Large intestine (tissue), 12 donors: ENCODE measurements at places on chromosomes 13 and 19. TPM values are rescaled to one million over a fixed set of nuclear protein-coding genes. Genes with fewer than 3 reads are reported as not detected.
A peak's percentile ranks its signal among the peaks of the same experiment; 100 is the strongest.

Gene KRTDAP
- polyA plus RNA-seq: 0.40 TPM

Gene CBY2
- not detected for polyA plus RNA-seq

Gene IZUMO1
- polyA plus RNA-seq: 0.40 TPM

Gene LAIR1
- 13.0 TPM for polyA plus RNA-seq

Gene SLC6A16
- polyA plus RNA-seq: 0.61 TPM

Gene NLRP5
- not detected for polyA plus RNA-seq

Gene MISP
- 200 TPM for polyA plus RNA-seq

DNA sequence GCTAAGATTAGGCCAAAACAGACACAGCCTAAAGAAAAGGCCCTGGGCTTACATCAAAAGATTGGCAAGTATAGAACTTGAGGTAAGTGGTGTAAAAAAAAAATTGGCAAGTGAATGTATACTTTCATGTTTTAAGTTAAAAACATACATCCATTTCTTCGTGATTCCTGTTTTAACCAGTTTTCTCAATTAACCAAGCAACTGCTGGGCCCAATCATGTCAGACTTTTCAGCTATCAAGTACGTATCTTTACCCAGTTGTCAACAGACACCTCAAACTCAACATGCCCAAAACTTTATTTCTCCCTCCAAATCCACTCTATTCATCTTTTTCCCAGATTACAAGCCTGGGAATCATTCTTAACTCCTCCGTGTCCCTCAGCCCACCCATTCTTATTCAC lies 1.0 kb downstream of the PCID2 start:
- H3K27ac ChIP-seq: peak overlapping the region; percentile 100
- H3K4me3 ChIP-seq: peak overlapping the region; percentile 85
- H3K4me1 ChIP-seq: peaks cover 12% of the 10 kb centered on the region
- no peak for DNase-seq
- H3K27me3 ChIP-seq: no peaks in the 10 kb centered on the region

DNA sequence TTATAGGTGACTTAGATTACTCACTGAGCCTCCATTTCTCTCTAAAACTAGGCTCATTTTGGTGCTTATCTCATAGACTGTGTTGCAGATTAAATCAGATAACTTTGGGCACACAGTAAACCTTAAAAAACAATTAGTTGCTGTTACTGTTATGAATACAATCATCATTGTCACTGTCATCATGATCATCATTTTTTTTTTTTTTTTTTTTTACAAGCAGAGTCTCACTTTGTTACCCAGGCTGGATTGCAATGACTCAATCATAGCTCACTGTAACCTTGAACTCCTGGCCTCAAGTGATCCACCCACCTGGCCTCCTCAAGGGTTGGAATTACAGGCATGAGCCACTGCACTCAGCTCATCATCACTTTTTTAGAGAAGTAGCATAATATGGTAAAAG lies 60.0 kb downstream of the VWA8 start:
- no peaks in the 10 kb centered on the region for H3K4me1 ChIP-seq
- no peak for DNase-seq
- no peak overlapping the region for H3K4me3 ChIP-seq
- H3K36me3 ChIP-seq: no peaks in the 10 kb centered on the region

GRCh38 chr19:34155686-34156085 lies 16.6 kb upstream of the LSM14A start:
- H3K4me1 ChIP-seq: no peaks in the 10 kb centered on the region
- DNase-seq: no peak
- H3K27me3 ChIP-seq: no peaks in the 10 kb centered on the region
- no peaks in the 10 kb centered on the region for H3K36me3 ChIP-seq

DNA sequence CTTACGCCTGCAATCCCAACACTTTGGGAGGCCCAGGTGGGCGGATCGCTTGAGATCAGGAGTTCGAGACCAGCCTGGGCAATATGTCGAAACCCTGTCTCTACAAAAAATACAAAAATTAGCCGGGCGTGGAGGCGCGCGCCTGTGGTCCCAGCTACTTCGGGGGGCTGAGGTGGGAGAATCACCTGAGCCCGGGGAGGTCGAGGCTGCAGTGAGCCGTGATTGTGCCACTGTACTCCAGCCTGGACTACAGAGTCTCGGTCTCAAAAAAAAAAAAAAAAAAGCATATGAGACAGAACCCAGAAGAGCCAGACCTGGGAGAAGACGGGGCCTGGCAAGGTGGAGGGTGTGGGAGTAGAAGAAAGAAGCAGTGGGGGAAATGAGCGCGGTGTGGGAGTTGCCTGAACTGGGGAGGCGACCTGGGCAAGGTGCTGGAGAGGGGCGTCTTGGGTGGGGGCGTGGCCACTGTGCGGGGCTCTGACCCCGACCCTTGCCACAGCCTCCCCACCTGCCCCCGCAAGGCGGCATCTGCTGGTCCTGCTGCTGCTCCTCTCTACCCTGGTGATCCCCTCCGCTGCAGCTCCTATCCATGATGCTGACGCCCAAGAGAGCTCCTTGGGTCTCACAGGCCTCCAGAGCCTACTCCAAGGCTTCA lies 533 bp downstream of the DKKL1 start:
- no peak overlapping the region for H3K4me3 ChIP-seq
- peaks cover 54% of the 10 kb centered on the region for H3K27me3 ChIP-seq
- H3K36me3 ChIP-seq: no peaks in the 10 kb centered on the region
- H3K27ac ChIP-seq: no peak overlapping the region

GRCh38 chr19:13985771-13986347 lies 20.3 kb downstream of the RFX1 start:
- peak; percentile 83 for DNase-seq
- H3K4me3 ChIP-seq: peak overlapping the region; percentile 30
- H3K27ac ChIP-seq: peak overlapping the region; percentile 73
- H3K4me1 ChIP-seq: peaks cover 35% of the 10 kb centered on the region
- H3K36me3 ChIP-seq: peaks cover 23% of the 10 kb centered on the region

GRCh38 chr13:52776726-52777125 lies 37.1 kb upstream of the CNMD start:
- no peaks in the 10 kb centered on the region for H3K36me3 ChIP-seq
- H3K4me3 ChIP-seq: no peak overlapping the region
- H3K27ac ChIP-seq: no peak overlapping the region
- DNase-seq: no peak
- H3K4me1 ChIP-seq: no peaks in the 10 kb centered on the region

- H3K4me1 ChIP-seq: no peaks in the 10 kb centered on the region
- DNase-seq: no peak
- no peak overlapping the region for H3K27ac ChIP-seq
These were observed 48.7 kb upstream of the ZNF835 start for GRCh38 chr19:56720281-56720680.

DNA sequence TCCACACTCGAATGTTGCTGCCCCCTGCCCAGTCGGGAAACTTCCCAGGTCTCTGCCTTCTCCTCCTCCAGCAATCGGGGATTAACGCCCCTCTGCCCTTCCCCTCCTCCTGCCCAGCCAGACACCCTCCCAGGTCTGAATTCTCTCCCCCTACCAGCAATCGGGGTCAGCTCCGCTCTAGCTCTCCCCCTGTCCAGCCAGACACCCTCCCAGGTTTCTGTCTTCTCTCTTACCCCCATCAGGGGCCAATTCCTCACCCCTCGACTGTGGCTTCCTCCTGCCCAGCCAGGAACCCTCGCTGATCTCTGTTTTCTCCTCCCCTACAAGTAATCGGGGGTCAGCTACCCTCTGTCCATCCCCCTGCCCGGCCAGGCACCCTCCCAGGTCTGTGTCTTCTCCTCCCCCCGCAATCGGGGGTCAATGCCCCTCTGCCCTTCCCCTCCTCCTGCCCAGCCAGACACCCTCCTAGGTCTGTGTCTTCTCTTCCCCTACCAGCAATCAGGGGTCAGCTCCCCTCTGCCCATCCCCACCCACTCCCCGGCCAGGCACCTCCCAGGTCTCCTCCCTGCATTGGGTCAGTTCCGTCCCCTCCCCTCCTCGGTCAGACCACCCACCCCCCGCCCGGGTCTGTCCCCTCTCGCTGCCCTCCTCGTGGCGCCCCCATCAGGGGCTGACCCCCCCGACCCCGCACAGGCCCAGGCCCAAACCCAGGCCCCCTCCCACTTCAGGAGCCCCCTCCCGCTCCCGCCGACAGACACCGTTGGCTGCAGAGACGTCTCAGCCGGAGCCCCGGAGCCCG lies 668 bp downstream of the ZFR2 start:
- no peaks in the 10 kb centered on the region for H3K4me1 ChIP-seq
- H3K36me3 ChIP-seq: no peaks in the 10 kb centered on the region
- DNase-seq: no peak
- H3K27me3 ChIP-seq: peaks cover 37% of the 10 kb centered on the region

DNA sequence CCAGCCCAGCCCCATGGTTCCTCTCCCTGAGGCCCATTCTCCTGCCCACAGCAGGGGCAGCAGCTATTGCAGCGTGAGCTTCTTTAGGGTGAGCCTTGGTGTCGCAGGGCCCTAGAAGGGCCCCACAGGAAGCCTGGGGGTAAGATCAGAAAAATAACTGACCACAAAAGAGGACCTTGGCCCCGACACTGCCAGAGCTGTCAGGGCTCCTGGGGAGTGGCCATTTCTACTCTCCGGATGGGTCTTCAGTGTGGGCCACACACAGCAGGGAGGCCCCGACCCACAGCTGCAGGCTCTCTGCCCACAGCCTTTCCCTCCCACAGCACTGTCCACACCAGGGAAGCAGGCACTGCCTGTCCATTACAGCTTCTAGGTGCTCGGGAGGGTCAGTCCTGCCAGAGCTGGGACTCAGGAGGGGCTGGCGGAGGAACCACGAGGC lies 3.5 kb upstream of the SIGLEC8 start:
- no peaks in the 10 kb centered on the region for H3K4me1 ChIP-seq
- no peak overlapping the region for H3K27ac ChIP-seq
- H3K36me3 ChIP-seq: no peaks in the 10 kb centered on the region
- no peak overlapping the region for H3K4me3 ChIP-seq
- DNase-seq: no peak
- peaks cover 13% of the 10 kb centered on the region for H3K27me3 ChIP-seq

GRCh38 chr13:41917641-41918040 lies 43.3 kb downstream of the VWA8 start:
- H3K27me3 ChIP-seq: no peaks in the 10 kb centered on the region
- H3K4me1 ChIP-seq: no peaks in the 10 kb centered on the region
- no peak overlapping the region for H3K27ac ChIP-seq
- no peak overlapping the region for H3K4me3 ChIP-seq
- no peaks in the 10 kb centered on the region for H3K36me3 ChIP-seq

- no peak overlapping the region for H3K27ac ChIP-seq
- H3K4me1 ChIP-seq: no peaks in the 10 kb centered on the region
- H3K4me3 ChIP-seq: no peak overlapping the region
- peaks cover 29% of the 10 kb centered on the region for H3K36me3 ChIP-seq
These were observed 12.1 kb upstream of the ZNF254 start for GRCh38 chr19:24074720-24075454.

DNA sequence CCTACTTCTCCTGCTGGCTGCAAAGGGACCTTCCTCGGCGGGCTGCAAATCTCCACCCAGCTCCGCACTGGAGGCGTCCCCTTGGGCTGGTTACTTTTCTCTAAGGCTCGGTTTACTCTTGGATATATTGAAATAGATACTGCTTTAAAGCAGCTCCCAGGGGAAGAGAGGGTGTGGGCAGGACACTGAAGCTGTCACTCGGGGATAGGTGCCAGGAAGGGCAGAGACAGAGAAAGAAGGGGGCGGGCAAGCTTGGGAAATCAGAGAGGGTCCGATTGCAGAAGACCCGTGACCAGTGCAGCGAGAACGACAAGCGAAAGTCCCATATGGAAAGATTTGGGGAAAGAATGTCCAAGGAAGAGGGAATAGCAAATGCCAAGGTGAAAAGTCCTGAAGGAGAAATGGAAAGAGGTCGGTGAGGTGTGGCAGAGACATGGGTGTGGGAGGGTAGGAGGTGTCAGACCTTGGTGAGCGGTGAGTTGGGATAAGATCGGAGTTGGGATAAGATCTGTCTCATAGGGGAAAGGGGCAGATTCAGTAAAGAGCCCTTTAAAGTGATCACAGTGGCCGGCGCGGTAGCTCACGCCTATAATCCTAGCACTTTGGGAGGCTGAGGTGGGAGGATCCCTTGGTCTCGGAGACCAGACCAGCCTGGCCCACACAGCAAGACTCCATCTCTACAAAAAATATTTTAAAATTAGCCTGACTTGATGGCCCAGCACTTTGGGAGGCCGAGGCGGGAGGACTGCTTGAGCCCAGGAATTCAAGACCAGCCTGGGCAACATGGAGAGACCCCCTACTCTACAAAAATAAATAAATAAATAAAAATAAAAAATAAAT lies 618 bp downstream of the THSD8 start:
- no peak for DNase-seq
- H3K36me3 ChIP-seq: peaks cover 17% of the 10 kb centered on the region
- H3K27ac ChIP-seq: no peak overlapping the region

DNA sequence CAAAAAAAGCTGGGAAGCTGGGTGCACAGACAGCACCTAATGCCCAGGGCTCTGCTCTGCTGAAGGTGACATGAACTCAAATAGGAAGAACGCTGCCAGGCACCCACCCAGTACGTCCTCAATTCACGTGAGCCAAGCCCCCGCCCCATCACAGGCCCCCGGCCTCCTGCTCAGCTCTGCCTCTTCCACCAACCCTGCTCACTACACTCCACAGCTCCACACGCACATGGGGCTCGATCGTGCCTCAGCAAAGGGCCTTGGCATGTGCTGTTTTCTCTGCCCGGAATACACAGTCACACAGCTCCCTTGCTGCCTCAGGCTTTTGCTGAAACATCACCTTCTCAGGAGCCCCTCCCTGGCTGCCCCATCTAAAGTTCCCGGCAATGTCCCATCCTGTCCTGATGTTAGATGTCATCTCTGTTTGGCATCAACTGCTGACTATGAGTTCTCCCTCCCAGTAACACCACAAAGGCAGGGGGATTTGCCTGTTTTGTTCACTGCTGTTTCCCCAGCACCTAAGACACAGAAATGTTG lies 2.3 kb downstream of the ATP13A1 start:
- H3K27ac ChIP-seq: no peak overlapping the region
- no peak for DNase-seq
- peaks cover 9% of the 10 kb centered on the region for H3K4me1 ChIP-seq
- peaks cover 43% of the 10 kb centered on the region for H3K36me3 ChIP-seq
- H3K4me3 ChIP-seq: no peak overlapping the region

DNA sequence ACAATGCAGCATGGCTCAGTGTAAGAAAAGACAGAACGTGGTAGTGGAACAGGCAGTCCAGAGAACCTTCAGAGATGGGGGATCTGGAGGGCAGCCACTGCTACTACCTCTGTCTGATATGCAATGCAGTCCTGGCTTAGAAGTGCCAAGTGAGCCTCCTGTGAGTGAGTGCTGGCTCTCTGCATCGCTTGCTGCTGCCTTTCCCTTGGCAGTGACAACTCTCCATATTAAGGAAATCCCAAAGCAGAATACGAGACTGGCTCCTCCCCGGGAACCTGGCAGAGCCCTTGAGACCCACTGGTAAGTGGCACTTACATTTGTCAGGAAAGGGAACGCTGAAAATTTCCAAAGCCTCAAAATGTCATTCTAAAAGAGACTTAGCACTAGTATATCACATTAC lies 7.5 kb downstream of the DOCK9 start:
- H3K4me3 ChIP-seq: no peak overlapping the region
- no peak for DNase-seq
- no peaks in the 10 kb centered on the region for H3K4me1 ChIP-seq

- no peaks in the 10 kb centered on the region for H3K27me3 ChIP-seq
- H3K4me1 ChIP-seq: no peaks in the 10 kb centered on the region
These were observed 6.2 kb downstream of the TEX29 start for GRCh38 chr13:111326621-111326965.

- no peaks in the 10 kb centered on the region for H3K27me3 ChIP-seq
- H3K36me3 ChIP-seq: no peaks in the 10 kb centered on the region
- H3K4me1 ChIP-seq: no peaks in the 10 kb centered on the region
- H3K27ac ChIP-seq: no peak overlapping the region
These were observed 122.1 kb downstream of the COG6 start for GRCh38 chr13:39777527-39778061.

GRCh38 chr13:25380082-25380481 lies 8.3 kb downstream of the ATP8A2 start:
- H3K27ac ChIP-seq: no peak overlapping the region
- DNase-seq: no peak
- no peaks in the 10 kb centered on the region for H3K36me3 ChIP-seq

GRCh38 chr13:95235974-95236373 lies 65.3 kb downstream of the ABCC4 start:
- H3K27ac ChIP-seq: no peak overlapping the region
- H3K4me1 ChIP-seq: no peaks in the 10 kb centered on the region
- H3K27me3 ChIP-seq: no peaks in the 10 kb centered on the region
